ENCODE measurements at places on chromosomes 3 and 15. TPM values are rescaled to one million over a fixed set of nuclear protein-coding genes. Genes with fewer than 3 reads are reported as not detected.

PPP1R14D gene
- 42.9 TPM for total RNA-seq

CTXN2 gene
- total RNA-seq, result not detected

ERC2 gene
- total RNA-seq, result not detected

FAM131A gene
- 22.7 TPM for total RNA-seq

INSYN1 gene
- total RNA-seq, result not detected

PLA2G4D gene
- not detected for total RNA-seq

WDR82 gene
- total RNA-seq, result 44.0 TPM
